Fibroblast of the aortic adventitia (primary cell): ENCODE measurements at places on chromosomes 13 and 19.

GRCh38 chr19:12834566-12834943, at the start of gene RTBDN:
RTBDN (minus strand) TSS chr19:12834579; CDS start chr19:12829979, 4,600 bp downstream.
- DNase-seq, result no peak

GRCh38 chr13:103671547-103671946, 605.3 kb upstream of the SLC10A2 start:
- no peak for DNase-seq

DNA sequence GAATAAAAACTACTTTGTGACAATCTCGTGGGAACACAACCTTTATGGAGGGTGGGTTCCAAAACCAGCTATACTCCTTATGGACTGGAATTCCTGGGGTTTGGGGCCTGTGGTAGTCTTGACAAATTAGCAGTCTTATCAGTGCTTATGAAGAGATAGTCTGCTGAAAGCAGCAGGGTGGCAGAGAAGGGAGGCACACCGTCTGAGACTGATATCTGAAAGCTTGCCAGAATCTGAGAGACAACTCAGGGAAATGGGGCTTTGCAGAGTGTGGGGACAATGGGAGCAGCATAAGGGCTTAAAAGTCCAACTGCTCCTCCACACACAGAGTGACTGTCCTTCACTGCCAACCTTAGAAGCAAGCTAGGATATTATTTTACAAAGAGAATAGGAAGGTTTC, 95.9 kb downstream of the UGGT2 start:
- DNase-seq, result no peak

DNA sequence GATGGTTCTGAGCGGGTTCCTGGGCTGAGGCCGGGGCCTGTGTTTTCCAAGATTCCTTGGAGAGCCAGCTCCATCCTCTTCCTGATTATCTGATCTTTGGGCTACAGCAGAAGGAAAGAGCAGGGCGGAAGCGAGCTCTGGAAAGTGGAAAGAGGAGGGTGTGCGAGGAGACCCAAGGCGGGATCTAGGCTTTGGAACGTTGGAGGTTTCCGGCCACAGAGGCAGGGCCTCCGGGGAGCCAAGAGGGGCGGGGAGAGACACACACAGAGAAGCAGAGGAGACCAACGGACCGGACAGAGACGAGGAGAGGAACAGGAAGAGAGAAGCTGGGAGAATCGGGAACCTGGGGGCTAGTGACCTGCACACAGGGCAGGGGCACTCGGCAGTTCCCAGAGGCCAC, at the start of gene CLEC11A:
Gene CLEC11A, plus strand, starts transcription at position 296 of the 400 bp plus-strand sequence. CDS start 162 bp downstream, outside the sequence.
- DNase-seq, result peak; percentile 79

- no peak for DNase-seq
Observed at GRCh38 chr13:66937423-66937822, 292.7 kb downstream of the PCDH9 start.

GRCh38 chr19:1309977-1310852, 24.5 kb downstream of the EFNA2 start:
- no peak for DNase-seq

GRCh38 chr19:53328967-53329366, 4.6 kb upstream of the ZNF845 start:
- peak; percentile 47 for DNase-seq

DNA sequence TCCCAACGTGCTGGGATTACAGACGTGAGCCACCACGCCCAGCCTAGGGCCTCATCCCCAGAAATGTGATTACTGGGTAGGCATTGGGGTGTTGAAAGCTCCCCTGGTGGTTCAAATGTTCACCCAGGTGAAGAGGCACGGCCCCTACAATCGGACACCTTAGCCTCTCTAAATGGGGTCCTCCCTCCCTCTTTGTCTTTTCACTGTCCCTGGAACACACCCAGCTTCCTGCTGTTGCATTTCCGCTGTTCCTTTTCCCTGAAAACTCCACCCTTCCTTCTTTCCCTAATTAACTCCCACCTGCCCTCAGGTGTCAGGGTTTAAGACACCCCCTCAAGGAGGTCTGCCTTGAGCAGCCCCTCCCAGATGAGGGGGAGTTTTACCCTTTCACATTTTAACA, 3.6 kb upstream of the PRODH2 start:
- no peak for DNase-seq

DNA sequence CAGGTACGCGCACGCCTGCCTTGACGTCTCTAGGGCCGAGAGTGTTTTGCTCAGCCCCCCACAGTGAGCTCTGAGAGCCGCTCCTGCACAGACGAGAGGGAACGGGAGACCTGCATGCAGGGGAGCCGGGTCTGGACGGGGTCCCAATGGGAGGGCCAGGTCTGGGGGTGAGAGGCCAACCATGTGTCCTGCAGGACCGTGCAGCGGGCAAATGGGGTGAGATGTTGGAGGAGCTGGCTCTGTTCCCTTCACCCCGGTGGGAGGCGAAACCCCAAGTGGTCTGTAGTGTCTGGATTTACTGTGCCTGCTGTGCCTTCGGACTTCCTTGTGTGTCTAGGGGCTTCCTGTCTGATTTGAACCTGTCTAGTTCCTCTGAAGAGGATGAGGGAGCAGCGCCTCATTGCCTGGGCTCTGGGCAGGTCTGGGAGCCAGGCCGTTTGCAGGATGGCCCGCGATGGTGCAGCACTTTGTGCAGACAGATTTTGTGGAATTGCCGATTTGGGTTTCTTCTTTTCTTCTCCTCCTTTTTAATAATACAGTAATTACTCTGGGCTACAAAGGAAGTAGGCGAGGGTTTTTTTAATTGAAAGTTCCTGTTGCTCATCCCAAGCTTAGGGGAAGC, 2.1 kb downstream of the CSNK1G2 start:
- DNase-seq, result no peak

GRCh38 chr19:51224163-51224641, 678 bp upstream of the CD33 start:
- DNase-seq, result no peak

- DNase-seq, result peak; percentile 90
Observed at GRCh38 chr19:38321646-38322196, 2.1 kb downstream of the KCNK6 start.

DNA sequence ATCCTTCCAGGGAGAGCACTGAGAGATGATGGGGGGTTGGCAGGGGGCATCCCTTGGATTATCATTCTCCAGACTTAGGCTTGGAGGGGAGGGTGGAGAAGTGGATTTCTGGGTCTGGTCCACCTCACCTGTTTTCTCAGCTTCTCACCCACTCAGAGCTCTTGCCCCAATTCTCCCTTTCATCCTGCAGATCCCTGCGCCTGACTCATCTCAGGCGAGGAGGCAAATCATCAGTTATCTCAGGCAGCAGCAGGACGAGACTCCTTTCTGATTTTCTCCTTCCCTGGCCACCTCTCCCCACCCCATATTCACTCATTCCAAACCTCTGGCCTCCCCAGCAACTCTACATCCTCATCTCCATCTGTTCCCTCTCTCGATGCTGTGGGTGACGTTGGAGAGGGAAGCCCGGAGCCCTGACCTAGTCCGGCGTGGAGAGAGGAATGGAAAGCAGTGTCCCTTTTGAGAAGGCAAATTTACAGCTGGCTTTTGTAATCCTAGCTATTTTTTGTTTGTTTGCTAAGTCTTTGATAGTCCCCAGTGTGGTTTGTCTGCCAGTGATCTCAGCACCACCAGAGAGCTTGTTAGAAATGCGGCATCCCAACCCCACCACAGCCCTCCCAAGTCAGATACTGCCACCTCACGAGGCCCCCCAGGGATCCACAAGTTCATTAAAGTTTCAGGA, 24.0 kb upstream of the TPT1 start:
- DNase-seq, result no peak

- DNase-seq, result no peak
Observed at GRCh38 chr19:38845374-38846024, 4.3 kb downstream of the HNRNPL start.

GRCh38 chr13:74570834-74571233, 436.6 kb upstream of the KLF12 start:
- peak; percentile 80 for DNase-seq

- DNase-seq, result no peak
Observed at GRCh38 chr19:726993-727956, 18.5 kb downstream of the PALM start.

DNA sequence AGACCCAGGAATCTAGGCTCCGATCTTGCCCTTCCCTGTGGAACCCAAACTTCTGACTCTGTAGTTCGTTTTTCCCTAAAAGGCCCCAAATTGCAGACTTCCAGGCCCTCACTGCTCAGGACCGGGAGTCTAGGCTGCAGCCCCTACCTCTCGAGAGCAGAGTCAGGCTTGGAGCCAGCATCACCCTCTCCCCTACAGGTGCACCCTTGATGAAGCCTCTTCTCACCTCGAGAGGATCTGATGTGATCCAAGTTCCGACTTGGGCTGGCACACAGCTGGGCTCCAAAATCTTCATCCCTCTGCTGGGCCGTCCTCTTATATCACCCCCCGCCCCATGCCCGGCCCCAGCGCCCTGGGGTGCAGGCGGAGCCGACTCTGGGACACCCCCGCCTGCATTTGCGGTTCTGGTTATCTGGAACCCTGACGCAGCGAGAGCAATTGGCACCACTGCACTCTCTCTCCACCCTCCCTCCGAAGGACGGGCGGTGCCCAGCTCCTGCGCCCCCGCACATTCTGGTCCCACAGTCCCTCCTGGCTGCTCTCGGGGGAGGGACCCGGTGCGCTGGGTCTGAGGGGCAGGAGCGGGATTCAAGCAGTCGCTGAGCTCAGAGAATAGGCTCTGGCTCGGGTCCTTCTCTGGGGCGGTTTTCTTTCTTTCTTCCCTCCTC, at the start of gene KLK7:
Gene KLK7, minus strand, starts transcription at position 293 of the 668 bp plus-strand sequence. CDS start 1,518 bp downstream, outside the sequence.
- DNase-seq, result no peak

DNA sequence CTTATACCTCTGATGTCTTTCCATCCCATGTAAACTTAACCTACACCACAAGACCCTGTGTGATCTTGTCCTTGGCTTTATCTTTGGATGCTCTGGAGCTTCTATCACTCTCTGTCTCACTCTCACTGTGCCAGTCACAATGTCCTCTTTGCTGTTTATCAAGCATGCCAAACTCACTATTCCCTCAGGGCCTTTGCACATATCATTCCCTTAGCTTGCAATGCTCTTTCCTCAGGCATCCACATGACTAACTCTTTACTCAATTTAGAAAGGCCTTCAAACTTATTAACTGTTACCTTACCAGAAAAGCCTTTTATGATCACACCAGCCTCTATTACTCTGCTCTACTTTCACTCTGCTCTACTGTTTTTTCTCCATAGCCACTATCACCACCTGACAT, 354.1 kb downstream of the RFC3 start:
- DNase-seq, result peak; percentile 23

GRCh38 chr19:50669302-50670101, 20.3 kb downstream of the C19orf81 start:
- peak; percentile 44 for DNase-seq

DNA sequence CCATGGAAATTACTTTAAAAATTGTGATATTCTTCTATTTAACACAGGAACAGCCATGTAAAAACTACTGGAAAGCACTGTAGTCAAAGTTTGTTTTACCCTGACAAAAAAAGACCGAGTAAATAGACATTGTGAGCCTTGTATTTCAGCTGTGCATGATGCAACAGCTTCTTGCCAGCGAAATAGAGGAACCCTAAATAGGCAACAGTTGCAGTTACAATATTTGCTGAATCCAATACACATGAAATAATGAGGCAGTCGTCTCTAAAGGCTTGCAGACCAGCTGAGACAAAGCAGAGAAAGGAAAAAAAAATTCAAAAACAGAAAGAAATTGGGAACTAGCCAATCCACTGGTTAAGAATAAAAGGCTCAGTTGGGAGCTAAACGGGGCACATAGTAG, 1001.1 kb downstream of the OLFM4 start:
- no peak for DNase-seq

- DNase-seq, result no peak
Observed at GRCh38 chr19:38669552-38669951, 22.1 kb downstream of the ACTN4 start.

- no peak for DNase-seq
Observed at GRCh38 chr13:93872376-93872775, 607.1 kb downstream of the DCT start.

GRCh38 chr19:4375164-4376027, 25.0 kb downstream of the SH3GL1 start:
- DNase-seq, result peak; percentile 87
